ENCODE measurements at places on chromosomes 11 and 22.

DNA sequence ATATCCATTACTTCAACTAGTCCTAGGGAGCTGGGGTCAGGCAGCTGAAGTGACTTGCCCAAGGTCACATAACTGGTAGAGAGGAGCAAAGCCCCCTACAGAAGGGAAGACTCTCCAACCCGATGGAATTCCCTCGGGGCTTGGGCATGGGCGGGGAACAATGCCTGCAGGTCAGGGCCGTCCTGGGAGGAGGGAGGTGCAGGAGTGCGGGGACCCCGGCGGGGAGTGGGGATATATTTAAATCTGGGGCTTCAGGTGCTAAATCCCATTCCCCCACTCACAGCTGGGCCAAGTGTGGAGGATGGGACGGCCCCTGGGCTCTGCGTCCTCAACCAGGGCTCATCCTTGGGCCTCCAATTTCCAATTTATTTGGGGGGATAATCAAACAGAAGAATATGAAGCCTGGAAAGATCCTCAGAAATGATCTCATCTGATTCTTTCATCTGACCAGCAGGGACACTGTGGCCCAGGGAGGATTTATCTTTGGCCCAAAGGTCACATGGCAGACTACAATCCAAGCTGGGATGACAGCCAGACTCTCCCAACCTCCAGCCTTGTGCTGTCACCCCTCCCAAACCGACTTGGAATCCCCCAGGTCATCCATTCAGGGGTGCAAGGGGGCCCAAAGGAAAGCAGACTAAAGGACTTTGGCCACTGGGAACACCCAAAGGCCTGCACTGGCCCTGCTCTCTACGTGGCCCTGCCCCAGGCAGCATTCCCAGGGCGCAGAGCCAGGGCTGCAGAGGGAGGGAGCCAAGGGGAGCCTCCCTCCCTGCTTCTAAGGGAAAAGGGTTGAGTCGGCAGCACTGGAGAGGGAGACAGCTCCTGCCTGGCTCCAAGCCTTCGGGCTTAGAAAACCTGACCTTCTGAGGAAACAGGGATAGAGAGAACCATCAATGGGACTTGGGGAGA lies 8.7 kb upstream of the C1QTNF6 start:
- no peak for ATAC-seq

- no peak for ATAC-seq
Measured at GRCh38 chr11:85464283-85464682, 162.9 kb downstream of the DLG2 start.

DNA sequence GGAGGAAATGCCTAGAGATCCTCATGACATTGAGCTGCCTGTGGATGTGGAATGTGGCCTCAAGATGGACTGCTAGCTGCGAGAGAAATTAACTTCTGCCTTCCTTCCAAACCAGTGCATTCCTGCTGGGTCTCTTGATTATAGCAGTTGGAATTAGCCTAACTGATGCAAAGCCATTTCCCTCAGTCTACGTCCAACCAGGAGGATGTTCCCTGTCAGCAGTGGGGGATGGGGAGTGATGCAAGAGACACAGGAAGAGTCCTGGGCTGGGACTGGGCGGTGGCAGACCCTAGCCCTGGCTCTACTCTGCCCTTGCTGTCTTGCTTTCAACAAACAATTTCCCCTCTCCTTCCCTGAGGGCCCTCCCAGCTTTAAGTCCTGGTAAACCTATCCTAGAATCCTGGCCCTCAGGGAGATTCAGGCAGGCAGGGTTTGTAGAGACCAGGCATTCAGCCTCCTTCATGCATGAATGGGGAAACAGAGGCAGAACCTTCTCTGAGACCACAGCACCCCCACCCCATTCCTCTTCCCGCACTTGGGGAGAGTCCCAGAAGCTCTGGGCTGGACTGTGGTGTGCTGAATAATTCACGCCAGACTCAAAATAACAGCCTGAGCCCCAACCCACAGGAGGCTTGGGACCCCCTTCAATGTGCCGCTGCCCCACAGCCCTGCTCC lies 17.0 kb downstream of the C11orf96 start:
- no peak for ATAC-seq

DNA sequence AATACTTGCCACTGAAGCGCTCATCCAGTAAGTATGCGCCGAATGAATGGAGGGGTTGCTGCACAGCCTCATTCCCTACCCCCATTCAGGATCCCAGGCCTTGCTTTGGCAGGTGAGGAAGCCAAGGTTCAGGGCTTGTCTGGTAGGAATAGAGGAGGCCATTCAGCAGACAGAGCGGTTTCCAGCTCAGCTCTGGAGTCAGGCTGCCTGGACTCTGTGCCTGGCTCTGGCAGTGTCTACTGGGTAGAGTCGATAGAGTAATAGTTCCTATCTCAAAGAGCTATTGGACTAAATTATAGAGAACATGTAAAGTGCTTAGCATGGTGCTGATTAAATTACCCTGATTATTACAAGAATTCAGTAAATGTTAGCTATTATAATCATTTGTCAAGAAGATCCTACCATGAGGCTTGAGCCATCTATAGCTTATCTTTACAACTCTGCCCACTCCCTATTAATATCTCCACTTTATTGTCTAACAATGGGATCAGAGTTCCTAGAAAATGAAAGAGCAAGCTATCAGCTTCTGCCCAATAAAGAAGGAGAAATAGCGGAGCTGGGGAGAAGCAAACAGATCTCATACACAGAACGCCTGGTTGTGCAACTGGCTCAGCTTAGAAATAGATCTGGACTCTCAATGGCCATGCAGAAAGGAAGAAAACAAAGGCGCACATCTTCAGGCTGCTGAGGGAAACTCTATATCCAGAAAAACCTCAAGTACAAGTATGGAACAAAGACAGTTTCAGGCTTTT lies 6.6 kb upstream of the SNX32 start:
- no peak for ATAC-seq

- no peak for ATAC-seq
Measured at GRCh38 chr11:469684-470560, 19.8 kb downstream of the PTDSS2 start.

- ATAC-seq, result no peak
Measured at GRCh38 chr11:23100726-23101125, 240.5 kb upstream of the CCDC179 start.

GRCh38 chr11:67238894-67239782 lies 27.1 kb upstream of the GRK2 start:
- ATAC-seq, result no peak

- no peak for ATAC-seq
Measured at GRCh38 chr11:117923773-117924172, 5.4 kb downstream of the TMPRSS13 start.

DNA sequence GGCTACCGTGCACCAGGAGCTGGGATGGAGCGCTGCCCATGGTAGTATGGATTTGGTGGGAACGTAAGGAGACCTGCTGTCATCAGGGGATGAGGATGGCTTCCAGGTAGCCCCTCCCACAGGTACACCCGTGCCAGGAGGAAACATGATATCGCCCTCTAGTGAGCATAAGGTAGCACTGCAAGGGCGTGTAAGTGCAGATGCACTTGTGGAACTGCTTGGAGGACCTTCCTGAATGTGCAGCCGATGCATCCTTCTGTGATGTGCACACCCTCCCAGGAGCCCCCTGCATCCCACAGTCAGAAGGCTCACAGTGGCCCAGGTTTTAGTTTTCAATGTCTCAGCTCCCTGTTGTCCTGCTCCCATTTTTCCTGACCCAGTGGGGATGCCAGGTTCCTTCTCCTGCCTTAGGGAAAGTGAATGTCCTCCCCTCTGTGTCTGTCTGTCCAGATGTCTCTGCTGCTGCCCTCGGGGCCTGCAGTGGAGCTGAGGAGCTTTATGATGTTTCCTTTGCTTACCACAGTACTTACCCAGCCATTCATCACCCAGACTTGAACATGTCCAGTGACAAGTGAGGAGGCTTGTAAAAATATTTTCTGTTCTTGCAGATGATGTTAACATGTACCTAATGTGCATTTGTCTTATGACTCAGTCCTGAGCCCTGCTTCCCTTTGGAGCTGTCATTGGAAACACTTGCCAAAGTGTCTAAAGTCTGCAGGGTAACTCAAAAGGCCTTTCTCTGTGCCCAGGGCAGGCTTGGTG lies 49.2 kb downstream of the DBX1 start:
- ATAC-seq, result peak; percentile 79

DNA sequence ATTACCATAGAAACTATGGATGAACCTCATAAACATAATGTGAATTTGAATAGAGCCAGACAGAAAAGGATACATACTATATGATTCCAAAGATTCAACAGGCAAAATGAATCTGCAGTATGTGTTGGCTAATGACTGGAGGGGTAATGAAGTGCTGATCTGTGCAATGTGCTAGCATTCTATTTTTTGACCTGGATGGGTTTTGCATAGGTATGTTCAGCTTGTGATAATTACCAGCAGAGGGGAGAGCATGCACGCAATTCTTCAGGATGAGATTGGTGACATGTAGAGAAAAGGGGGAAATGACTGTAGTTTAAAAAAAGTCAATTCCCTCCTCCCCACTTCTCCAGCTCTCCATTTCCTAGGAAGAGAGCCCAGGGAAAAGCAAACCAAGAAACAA lies 618 bp upstream of the CCDC81 start:
- ATAC-seq, result no peak

DNA sequence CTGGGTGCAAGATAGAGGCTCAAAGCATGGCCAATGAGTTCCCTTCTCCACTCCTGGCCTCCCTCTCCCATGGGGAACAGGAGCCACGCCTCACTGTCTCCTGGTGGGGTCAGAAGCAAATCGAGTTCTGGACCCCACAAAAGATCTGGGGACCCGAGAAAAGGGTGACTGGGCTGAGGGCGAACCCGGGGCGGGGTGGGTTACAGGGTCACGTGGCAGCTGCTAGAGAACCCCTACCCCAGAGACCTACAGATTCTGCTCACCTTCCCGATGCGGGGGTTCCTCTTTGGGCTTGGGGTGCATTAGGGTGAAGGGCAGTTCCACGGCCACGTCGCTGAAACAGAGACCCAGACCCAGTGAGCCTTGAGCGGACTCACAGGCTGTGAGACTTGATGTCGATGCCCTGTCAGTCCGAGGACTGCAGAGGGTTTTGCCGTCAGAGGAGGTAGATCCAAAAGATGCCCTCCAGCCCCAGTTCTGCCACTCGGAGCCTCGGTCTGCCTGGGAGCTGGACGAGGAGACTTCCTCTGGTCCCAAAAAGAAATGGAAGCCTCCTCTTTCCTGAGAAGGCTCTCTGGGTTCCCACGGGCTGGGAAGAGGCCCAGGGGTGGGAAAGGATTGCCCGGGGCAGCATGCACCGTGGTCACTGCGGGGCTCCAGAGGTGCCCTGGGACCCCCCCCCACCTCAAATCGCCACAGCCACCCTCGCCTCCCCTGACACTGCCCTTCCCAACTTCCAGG lies 28.2 kb downstream of the TPBGL start:
- no peak for ATAC-seq

GRCh38 chr11:117816846-117817367 lies 7.6 kb downstream of the FXYD2 start:
- no peak for ATAC-seq

DNA sequence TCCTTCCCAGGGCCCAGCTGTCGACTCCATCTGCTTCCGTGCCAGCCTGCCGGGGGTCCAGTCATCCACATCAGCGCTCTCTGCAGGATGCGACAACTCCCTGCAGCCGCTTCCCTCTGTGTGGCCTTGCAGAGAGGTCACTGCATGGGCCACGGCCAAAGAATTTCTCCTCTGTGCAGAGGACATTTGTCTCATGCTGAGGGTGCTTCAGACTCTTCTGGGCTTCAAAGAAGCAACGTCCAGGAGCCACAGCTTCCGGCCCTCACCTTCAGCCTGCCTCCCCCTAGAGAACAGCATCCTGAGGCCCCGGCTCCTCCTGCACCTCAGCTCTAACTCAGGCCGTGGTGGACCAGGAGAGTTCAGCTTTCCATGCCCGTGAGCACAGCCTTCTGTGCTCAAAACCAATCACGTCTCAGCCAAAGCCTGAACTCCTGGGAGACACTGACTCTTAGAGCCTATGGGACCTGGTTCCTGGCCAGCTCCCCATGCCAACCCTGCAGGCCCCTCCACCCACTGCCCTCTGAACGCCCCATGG lies 258.9 kb downstream of the BRD1 start:
- no peak for ATAC-seq

DNA sequence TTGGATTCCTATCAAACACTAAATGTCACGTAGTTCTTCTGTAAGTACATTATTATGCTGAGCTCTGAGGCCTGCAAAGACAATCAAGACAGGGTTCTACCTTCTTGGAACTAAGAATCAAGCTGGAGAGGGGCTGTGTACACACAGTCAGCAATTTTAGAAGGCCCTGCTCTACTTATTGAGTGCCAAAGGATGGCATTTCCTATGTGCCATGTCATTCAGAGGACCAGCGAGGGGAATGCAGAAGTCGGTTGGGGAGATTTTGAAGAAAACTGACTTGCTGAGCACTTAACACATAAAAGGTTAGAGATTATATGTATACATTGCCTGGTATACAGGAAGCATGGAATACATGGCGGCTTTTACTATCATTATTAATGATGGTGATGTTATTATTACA lies 5.3 kb downstream of the SLC37A2 start:
- no peak for ATAC-seq

GRCh38 chr22:29306835-29307595 lies 565 bp downstream of the GAS2L1 start:
- no peak for ATAC-seq

DNA sequence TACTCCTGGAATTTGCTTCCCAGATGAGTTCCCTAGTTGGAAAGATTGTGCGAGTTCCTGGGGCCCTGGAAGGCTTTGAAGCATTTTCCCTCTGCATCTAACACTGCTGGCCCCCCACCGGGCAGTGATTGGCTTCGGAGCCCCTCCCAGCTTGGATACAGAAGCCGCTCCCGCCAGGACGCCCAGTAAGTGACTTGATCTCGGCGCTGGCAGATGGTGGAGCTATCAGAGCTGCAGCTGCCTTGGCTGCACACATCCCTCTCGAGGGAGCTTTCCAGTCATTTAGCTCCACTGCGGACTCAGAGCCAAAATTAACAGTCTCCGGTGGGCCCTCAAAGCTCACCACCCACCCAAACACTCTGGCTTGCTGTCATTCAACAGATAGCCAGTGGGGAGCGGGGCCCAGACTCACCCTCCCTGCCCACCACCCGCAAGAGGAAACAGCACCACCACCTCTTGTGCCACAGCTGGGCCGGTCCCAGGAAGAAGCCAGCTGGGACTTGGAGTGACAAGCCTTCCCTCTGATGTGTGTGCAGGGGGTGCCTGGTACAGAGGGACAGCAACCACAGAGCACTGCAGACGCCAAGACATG lies 162.3 kb downstream of the TRIM29 start:
- ATAC-seq, result no peak

Measured in stimulated activated memory B cell treated with anti-CD40 and anti-IgM and Interleukin-4, amounts not matched to agents 10 μg/mL and 1 μg/mL and 100 μg/mL, for 72 hours (primary cell).